Fibroblast of the aortic adventitia (primary cell): ENCODE measurements at places on chromosomes 3 and 15.

- DNase-seq = peak; percentile 31
Observed at GRCh38 chr15:36921484-36922091, 178.8 kb downstream of the MEIS2 start.

DNA sequence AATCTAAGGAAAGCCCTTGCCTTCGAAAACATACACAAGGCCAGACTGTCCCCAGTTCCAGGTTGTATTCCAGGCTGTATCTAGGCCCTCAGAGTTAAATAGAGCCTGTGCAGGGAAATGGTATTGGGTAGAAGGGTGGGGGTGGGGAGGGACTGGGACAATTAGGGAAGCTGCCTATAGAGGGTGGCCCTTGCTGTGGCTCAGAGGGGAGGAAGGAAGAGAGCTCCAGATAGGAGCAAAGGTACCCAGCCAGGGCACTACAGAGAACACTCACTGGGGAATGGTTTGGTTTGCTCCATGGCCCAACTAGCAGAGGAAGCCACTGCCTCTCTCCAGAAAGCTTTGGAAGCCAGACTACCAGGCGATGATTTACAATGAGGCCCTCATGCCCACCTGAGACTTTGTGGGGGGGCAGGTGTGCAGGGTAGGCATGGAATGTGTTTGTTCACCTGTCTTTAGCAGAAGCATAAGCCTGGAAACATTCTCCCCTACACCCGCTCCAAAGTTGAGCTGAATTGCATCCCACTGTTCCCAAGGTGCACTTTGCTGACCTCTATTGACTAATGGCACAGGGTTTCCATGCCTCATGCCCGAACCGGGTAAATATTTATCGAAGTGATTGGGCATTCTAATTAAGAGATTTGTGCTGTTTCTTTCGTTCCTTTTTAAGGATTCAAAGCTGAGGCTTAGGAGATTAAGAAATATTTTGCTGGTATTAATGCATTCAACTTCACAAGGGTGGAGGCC lies 6.3 kb upstream of the TLE3 start:
- DNase-seq = no peak

- DNase-seq = no peak
Observed at GRCh38 chr3:24601066-24601939, 106.7 kb upstream of the THRB start.

- DNase-seq = no peak
Observed at GRCh38 chr15:35323141-35323540, 222.8 kb downstream of the DPH6 start.

GRCh38 chr15:28107904-28108275 lies 8.8 kb upstream of the OCA2 start:
- no peak for DNase-seq

- peak; percentile 40 for DNase-seq
Observed at GRCh38 chr3:97863031-97863430, 41.2 kb downstream of the CRYBG3 start.

DNA sequence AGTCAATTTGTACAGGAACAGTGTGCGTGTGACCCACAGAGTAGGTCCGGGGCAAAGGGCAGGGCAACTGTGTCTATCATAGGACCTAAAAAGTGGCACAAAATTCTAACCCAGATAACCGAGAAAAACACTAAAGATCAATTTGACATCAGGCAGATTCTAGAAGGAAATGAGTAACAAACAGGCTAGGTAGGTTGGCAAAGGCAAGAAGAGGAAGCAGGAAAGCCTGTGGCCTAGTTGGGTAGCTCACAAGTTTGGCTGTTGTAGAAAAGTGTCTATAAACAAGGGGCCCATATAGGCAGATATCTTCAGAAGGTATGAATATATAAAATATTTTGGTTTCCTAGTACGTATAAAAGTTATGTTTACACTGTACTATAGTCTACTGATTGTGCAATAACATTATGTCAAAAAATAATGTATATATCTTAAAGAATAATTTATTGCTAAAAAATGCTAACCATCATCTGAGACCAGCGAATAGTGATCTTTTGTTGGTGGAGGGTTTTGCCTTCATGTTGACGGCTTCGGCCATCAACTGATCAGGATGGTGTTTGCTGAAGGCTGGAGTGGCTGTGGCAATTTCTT lies 13.3 kb upstream of the OR5K1 start:
- no peak for DNase-seq

- peak; percentile 40 for DNase-seq
Observed at GRCh38 chr3:39631136-39631535, 163.7 kb downstream of the MOBP start.

DNA sequence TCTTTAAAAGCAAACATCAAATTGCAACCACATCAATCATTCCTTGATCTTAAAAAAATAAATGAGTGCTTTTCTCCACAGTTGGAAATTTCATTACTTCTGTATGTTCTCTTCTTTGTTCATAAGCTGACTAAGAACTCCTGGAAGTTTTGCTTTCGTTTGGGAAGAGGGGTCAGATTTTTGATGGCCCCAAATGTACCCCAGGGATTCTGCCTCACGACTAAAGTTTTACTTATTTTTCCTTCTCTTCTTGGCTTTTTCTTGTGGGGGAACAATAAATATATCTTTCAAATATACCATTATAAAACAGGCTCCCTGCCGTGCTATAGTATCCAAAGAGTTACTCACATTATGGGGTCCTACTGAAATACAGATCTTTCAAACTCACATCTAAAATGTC lies 215.0 kb upstream of the CDIN1 start:
- DNase-seq = no peak

- peak; percentile 89 for DNase-seq
Observed at GRCh38 chr15:43872416-43873020, 45.7 kb downstream of the WDR76 start.

GRCh38 chr15:94240480-94240879 lies 9.1 kb downstream of the MCTP2 start:
- DNase-seq = no peak

- DNase-seq = peak; percentile 94
Observed at GRCh38 chr3:153160451-153161137, 1.4 kb upstream of the RAP2B start.

- no peak for DNase-seq
Observed at GRCh38 chr3:95311272-95311671, 1248.4 kb downstream of the NSUN3 start.

DNA sequence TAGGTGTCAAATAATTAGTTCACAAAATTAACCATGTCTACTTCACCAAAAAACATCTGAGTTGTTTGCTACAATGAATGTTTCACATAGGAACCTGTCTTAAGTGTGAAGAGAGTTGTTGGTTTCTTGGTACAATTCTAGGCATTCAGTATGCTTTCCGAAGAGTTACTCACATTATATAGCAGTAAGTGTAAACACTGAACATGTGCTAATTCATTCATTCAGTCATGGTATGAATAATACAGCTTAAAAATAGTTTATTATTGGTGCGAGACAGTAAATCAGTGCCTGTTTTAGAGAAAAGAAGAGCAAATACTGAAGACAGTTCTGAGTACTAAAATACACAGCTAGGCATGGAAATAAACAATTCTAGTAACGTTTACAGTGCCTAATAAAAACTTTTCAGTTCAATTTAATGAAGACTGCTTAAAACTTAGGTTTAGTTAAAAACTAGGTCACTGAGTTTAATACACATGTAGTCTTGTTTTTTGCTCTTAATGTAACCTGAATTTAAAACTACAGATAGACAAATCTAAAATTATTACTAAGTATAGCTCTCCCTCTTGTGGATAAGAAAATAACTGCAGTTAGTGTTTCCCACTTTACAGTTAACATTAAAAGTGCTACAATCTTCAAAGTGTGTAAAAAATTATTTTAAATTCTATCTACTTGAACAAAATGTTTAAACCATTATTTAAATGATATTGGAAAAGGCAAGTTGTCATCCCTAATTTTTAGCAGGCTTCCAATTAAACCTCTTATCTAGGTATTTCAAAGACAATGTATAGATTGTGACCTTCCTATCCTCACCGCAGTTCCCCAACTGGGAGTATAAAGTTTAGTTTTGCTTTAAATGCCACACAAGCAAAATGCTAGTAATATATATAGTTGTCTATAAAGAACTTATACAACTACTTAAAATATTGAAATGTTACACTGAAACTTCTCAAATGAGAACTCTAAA lies 20.1 kb upstream of the ZCWPW2 start:
- DNase-seq = peak; percentile 59

- peak; percentile 5 for DNase-seq
Observed at GRCh38 chr3:156978481-156978961, 152.4 kb downstream of the LEKR1 start.

DNA sequence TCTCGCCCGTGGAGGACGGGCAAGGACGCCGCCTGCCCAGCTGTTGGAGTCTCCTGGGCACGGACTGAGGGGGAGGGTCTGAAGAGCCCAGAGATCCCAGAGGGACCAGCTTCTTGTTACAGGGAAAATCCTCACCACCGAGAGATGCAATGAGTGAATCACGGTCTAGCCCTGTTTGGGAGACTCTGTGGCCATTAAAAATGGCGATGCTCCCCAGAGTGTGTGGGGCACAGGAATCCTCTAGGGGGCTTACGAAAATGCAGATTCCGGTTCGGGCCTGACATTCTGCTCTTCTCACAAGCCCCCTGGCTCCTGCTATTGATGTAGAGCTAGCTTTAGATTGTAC lies 35.5 kb upstream of the EPHB3 start:
- peak; percentile 10 for DNase-seq

DNA sequence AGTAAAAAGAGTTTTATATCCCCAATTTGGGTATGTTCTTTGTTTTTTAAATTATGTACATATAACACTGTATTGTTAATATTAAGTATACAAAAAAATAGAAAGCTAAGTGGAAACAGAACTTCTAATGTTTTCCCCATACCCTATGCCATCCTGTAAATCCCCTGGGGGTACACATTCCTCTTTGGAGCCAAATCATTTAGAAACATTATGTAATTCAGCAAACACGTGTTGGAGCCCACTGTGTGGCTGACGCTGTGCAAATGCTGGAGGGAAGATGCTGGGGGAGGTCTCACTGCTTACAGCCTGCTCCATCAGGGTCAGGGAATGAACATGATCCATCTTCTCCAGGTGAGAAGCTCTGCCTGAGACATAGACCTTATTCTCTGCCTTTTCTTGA lies 52.8 kb downstream of the CRTC3 start:
- DNase-seq = no peak

DNA sequence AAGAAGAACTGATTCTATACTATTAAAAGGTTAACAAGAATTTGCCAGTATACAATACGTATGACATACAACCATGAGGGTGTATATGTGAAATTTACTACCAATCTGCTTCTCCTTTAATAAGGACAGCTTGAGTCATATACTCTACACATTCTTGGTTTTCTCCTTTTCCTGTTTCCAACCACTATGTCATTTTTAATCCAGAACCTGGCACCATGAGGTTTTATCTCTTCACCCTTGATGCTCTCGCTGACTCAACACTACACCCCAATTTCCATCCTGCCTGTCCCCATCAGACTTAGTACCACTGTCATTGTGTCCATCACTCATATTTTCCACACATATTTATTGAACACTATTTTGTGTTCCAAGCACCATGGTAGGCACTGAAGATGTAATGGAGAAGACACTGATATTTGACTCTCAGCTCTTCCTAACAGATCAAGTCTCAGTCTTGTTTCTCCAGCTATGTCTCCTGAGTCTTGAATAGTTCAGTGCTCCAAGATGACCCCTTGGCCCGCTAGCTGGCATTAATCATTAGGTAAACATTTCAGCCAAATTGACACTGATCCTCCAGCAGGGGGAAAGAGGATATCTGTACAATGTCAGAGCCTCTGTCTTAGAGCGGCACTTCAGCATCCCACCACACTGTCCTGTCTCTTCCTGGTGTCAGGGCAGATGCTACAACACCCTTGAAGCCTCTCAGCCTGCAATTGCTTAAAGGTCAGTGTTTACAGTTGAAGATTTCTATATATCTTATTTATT lies 11.2 kb upstream of the COL8A1 start:
- DNase-seq = no peak

- DNase-seq = no peak
Observed at GRCh38 chr3:77411334-77411733, 371.4 kb downstream of the ROBO2 start.

DNA sequence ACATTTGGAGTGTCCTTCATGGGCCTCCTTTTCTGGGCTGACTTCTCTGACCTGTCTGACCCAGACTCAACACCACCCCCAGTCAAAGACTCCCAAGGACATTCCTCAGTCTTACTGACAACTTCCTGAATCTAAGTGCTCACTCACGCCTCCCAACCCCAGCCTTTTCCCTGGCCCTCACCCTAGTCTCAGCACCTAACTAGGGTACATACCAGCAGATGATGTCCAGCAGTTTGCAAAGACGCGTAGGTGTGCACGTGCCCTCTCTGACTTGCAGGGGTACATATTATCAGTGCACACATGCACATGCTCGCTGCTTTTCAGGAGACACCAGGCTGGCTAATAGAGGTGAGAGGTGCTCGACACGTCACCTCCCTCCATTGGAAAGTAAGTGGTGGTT lies 38.7 kb upstream of the SLCO2A1 start:
- no peak for DNase-seq

- no peak for DNase-seq
Observed at GRCh38 chr3:139794469-139795265, 116.9 kb upstream of the NMNAT3 start.

- no peak for DNase-seq
Observed at GRCh38 chr3:149871855-149872254, 58.8 kb downstream of the RNF13 start.

DNA sequence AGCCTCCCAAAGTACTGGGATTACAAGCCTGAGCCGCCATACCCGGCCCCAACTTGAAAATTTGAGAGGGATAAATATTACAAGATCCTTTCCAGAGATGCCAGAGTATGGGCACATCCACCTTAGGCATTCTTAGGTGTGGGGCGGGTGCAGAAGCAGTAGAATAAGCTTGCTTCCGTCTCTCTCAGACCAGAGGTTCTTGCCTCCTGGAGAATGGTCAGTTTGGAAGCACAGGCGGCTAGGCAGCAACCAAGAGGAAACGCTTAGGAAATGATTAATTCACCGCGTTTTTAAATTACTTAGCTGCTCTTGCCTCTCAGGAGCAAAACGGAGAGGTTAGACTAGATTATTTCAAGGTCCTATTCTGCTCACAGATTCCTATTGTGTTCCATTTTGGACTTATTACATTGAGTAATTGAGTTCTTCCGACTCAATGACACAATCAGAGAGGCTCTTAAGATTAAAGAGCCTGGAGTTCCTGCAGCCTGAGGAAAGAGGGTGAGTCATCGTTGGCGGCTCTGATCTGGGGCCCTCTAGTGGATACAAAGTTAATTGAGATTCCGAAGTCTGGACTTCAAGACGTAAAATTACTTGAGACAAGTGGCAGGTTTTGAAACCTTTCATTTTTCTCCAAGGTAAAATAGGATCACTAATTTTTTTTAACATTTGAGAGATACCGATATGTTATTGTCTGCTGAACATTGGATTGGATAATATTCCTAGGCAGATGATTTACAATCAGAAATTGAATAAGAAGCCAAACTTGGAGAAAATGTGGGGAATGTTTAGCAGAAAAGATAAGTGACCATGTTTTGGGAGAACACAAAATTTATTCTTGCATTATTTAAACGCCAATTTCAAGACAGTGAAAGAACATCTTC lies 5.8 kb upstream of the TOPAZ1 start:
- peak; percentile 92 for DNase-seq

DNA sequence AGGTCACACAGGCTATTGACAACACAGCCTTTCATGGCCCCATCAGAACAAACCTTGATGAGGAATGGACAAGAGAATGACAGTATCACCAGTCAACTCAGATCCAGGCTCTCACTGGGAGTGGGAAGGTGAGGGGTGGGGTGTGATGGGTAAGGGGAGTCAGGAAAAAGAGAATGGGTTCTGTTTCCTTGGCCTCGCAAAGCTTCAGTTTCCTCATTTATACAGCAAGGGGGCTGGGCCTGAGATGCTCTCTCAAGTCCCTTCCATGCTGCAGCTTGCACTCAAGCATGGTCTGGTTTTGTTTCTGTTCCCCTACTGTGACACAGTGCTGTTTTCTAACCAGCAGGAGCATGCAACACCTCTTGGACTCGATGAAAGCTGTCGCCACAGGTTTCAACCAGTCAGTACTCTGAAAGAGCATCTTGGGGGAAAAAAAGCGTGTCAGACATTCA lies 65.7 kb upstream of the IL12A start:
- no peak for DNase-seq
